ENCODE measurements at places on chromosomes 5 and 9.

GRCh38 chr5:154511984-154512383 is 34.0 kb upstream of the HAND1 start:
- DNase-seq: no peak

DNA sequence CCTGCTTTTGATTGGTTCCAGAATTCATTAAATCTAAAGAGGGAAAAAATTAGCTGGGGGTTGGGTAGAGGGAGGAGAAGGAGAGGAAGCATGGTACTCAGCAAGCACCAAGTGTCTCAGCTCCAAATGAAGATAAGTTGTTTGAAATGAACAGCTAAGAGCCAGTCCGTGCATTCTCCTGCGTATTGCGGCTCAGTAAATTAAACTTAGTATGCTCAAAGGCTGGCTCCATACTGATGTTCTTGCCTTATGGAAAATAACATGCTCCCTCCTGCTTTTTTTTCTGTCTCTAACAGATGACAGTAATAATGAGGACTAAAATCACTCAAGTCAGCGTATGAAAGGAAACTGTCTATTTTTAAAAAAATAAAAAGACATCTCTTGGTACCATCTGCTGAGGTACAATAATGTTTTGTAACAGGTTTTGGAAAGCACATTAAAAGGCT is 161.0 kb downstream of the SPATA31D1 start:
- DNase-seq: no peak

DNA sequence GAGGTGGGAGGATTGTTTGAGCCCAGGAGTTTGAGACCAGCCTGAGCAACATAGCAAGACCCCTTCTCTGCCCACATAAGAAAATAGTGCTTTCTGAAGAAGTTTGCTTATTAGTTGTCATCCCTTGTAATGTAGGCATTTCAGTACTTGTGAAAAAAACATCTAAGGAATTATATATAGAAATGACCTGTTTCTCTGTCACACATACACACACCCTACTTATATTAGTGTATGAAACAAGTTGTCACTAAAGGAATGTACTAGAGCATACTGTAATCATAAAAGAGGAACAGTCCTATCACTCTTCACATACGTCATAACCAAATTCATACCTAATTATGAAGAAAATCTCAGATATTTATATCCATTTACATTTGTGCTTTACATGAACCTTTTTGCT is 122.0 kb downstream of the NIPBL start:
- no peak for DNase-seq

DNA sequence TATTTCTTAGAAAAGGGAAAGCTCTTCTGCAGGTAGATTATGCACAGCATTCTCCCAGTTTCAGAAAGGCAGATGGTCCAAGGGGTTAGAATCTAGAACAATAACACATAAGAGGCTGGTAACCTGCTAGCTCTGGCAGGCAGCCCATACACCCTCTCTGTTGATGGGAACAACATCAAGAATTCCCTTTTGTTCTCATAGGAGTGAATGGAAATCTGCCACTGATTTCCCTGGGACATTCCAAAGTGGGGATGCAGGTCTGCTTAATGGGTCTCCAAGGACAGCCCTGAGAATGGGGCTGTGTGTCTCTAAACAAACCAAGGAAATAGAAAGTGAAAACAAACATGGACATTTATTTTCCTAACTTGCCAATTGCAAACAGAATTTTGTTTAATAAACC is 456.8 kb downstream of the EBF1 start:
- DNase-seq: no peak

DNA sequence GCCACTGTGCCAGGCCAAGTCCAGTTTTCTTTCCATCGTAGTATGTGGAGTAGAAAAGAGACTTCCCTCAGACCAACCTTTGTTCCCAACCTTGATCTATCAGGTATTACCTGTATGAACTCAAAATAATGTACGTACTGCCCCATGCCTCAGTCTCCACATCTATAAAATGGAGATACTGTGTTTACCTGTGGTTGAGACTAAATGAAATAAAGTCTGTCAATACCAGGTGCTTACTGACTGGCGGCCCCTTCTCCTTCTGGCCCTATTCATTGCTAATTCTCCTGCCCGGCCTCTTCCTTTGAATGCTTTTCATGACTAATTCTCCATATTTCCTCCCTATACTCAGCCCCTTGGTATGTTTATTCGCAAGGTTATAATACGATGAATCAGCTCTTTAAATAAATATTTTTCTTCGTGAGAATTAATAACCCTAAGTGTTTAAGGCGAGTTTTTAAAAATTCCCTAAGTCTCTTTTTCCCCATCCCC is 89.6 kb upstream of the BASP1 start:
- no peak for DNase-seq

DNA sequence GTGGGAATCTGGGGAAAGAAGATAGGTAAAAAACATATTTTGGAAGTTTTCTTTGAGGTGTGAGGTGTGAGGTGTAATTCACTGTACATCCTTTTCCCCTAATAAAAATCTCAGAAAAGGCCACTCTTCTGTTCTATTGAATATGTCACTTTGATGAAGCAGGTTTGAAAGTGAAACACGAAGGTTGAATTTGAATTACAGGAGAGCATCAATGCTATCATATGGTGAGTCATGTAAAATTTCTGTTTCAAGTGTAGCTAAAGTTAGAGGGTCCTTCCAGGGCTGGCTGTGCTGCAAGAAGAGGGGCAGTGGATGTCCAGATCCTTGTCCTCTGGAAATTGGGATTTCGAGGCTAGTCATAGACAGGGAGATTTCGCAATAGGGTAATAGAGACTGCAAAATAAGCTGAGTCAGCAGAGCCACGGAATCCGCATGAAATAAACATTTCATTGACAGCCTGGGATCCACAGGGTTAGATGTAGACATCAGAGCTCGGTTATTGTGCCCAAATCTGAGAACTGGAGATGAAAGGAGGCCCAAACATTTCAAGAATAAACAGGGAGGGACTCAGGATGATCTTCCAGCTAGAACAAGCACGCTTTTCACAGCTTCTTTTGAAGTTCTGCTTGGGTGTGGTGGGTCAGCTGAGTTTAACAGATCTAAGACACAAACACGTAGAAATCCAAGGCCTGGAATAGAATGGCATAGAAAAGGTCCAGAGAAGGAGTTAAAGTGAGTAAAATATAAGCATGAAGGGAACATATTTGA is 194.4 kb upstream of the CDKN2B start:
- DNase-seq: no peak

GRCh38 chr5:174047472-174048099 is 2.1 kb downstream of the NSG2 start:
- peak; percentile 1 for DNase-seq

DNA sequence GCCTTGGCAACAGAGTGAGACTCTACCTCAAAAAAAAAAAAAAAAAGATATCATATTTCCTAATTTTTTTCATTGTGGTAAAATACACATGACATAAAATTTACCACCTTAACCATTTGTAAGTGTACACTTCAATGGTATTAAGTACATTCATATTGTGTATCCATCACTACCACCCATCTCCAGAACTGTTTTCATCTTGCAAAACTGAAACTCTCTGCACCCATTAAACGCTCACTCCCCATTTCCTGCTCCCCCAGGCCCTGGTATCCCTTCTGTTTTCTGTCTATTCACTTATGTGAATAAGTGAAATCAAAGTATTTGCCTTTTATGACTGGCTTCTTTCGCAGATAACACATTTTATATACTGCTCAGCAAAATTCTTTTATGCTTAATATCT is 12.8 kb downstream of the LRRC8A start:
- no peak for DNase-seq

GRCh38 chr5:61525512-61526206 is 193.6 kb downstream of the ZSWIM6 start:
- no peak for DNase-seq

DNA sequence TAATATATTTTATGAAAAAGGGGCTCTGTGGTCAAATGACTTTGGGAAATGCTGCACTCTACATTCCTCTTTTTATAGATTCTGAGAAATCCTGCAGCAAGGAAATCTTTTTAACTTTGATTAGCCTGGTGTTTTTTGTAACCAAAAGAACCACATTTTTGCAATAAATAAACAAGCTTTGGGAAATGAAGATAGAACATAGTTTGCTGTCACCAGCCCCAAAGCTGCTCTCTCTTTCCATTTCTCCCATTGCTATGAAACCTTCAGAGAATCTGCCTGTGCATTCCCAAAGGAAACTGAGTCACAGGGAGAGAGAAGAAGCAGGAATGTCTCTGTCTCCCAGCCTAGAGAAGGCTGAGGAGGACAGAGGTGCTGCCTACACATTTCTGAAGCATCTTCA is 59.0 kb downstream of the COL15A1 start:
- DNase-seq: no peak

DNA sequence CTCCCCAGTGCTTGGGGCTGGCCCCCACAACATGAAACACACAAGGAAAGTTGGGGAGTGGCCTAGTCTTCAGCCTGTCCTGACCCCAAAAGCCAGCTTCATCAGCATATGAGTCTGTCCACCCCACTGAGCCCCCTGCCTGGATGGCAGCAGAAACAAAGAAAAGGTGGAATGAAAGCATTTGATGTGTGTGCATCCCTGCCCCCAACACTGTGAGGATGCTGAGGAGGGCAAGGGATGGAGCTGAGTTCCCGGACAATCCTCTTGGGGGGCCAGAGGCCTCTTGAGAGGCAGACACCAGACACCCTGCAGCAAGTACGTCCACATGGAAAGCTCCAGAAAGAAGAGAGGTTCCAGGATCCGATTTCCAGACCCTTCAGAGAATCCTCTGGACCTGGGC is 113.5 kb upstream of the PPP1R26 start:
- DNase-seq: no peak

DNA sequence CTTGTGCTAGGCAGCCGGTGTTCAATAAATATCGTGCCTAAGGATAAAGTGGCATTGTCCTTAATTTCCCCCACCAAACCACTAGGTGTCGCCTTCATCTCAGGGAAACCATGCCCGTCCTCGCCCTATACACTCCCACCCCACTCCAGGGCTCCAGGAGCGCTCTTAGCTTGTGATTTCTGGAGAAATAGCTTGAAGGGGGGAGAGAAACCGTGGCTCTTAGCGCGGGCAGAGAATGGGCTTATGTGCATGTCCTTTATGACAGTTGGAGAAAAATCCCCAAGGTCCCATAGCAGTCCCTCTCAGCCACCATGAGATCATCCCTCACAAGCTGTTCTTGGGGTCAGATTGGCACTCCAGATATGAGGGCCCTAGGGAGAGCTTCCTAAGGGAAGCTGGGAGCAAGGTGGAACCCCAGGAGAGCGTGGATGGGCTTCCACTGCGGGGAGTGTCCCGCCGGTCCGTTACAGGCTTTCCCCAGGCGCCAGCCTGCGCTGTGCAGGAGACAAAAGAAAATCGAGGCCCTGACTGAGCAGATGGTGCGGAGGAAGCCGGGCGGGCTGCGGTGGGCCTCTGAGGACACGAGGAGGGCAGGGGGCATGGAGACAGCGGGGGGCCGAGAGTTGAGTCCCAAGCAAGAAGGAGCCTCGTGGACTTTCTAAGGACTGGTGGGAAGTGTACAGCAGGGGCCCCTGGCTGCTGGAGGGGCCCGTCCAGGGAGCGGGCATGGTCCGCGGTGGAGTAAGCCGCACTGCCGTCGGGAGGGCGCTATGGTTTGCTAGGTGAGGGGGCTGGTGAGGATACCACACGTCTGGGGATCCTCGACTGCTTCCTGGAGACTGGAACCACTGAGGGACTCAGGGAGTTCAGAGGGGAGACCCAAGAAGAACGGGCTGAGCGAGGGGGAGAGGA is 750 bp upstream of the NPR2 start:
- peak; percentile 45 for DNase-seq

GRCh38 chr9:70042461-70043215 is 1.0 kb upstream of the MAMDC2 start:
- DNase-seq: no peak

DNA sequence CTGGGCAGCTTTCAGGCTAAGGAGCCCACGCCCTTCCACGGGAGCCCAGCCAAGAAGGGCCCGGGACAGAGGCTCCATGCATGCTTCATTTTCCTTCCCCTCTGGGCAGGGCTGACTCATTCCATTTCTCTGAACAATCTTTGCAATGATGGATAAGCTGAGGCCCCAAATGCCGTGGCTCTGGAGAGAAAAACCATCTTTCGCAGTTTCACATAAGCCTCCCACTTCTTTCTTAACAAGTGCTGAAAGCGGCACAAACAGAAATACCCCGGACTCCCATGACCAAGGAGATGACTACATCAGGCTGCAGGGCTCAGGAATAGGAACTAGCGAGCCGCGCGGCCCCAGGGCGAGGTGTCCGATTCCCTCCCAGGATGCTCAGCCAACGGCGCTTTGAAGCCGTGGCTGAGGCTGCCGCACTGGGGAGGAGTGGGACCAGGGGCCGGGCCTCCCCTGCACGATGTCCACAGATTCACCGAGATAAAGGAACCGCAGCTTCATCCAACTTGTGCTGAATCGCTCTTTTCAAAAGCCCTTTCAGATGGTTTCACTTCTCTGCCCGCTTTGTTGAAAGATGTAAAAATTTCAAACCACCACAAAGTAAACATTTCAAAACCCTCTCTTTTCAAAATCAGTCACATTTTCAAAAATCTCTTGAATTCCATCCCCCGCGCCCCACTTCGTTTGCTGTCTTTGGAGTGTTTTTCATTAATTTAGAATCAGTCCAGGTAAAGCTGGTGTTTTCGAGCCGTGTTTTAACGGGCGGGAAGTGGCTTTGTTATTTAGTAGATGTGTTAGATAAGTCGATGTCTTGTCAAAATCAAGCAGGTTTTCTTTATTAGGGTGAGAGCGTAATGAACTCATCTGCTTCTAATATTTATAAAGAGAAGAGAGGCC is 96.5 kb upstream of the LMX1B start:
- peak; percentile 30 for DNase-seq

DNA sequence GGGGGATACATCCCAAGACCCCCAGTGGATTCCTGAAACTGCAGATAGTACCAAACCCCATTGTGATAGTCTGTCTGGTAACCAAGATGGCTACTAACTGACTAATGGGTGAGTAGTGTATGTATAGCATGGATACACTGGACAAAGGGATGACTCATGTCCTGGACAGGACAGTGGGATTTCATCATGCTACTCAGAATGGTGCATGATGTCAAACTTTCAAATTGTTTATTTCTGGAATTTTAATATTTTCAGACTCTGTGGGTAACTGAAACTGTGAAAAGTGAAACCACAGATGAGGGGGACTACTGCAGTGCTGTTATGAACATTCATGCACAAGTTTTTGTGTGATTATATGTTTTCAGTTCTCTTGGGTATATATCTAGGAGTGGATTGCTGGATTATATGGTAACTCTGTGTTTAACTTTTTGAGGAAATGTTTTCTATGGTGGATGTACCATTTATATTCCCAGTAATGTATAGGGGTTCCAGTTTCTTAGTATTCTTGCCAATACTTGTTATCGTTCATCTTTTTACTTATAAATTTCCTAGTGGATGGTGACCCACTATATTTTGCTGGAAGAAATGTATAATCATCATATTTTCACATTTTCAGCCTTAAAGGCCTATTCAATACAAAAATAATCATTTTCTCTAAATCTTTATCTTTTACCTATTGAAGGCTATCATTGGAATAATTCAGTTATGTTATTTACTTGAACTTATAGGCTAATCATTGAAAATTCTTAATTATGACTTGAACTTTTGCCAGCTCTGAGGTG is 140.9 kb downstream of the NR3C1 start:
- no peak for DNase-seq

- no peak for DNase-seq
Observed at GRCh38 chr5:10439692-10440091, 2.0 kb upstream of the ROPN1L start.
